ENCODE measurements at places on chromosomes 1 and 21. TPM values are rescaled to one million over a fixed set of nuclear protein-coding genes. Genes with fewer than 3 reads are reported as not detected.

The WDR47 gene
- total RNA-seq, result 19.1 TPM

The PLEKHN1 gene
- 1.8 TPM for total RNA-seq

The GFI1 gene
- total RNA-seq, result 3.0 TPM

The SELE gene
- 0.95 TPM for total RNA-seq

The HSPA13 gene
- total RNA-seq, result 12.0 TPM

DNA sequence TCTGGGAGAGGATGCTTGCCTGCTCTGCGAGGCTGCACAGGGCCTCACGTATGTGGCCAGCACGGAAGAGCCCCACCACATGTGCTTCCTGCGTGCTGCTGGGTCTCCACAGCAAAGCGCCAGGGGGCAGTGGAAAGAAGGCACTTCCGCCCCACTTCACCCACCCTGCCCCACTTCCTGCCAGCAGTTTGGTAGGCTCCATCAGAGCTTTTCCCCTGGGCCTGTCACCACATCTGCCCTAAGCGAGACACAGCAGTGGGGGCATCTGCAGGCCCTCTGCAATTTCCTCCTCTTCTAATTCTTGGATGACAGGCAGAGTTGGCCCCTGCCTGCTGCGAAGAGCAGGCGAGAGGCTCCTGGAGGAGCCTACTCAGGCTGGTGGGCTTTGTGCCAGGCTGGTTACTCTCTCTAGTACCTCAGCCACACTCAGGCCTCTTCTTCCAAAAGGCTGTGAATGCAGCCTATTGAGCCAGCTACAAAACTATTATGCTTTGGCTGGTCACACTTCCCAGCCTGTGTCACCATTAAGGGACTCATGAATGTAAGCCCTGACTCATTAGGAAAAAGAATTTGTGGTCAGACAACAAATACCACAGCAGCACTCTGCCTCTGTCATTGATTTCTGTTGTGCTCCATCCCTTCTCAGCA, 25.0 kb downstream of the CD244 start:
- peak; percentile 56 for DNase-seq

GRCh38 chr1:38941093-38941492, 537 bp downstream of the RHBDL2 start:
- DNase-seq, result no peak

- no peak for DNase-seq
Measured at GRCh38 chr1:151822404-151822803, 9.2 kb downstream of the RORC start.

DNA sequence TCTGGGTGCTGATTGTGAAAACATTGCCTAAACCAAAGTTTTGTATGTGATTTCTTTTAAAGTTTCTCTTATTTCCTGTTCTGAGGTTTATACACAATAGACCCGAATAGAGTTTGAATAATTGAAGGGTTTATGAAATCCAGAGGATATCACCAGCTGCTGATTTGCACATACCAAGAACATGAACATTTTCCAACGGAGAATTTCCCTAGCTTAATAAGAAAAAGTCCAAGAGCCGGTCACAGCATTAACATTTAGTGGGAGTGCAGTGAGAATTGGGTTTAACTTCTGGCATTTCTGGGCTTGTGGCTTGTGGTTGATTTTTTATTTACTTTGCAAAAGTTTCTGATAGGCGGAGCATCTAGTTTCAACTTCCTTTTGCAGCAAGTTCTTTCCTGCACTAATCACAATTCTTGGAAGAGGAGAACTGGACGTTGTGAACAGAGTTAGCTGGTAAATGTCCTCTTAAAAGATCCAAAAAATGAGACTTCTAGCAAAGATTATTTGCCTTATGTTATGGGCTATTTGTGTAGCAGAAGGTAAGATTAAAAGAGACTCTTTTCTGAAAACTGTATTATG, at the start of gene CFH:
TSS of gene CFH (plus strand) at position 407 of the 579 bp plus-strand sequence. CDS start at position 482, 75 bp downstream.
- peak; percentile 25 for DNase-seq

- DNase-seq, result no peak
Measured at GRCh38 chr1:213245260-213245910, 194.3 kb downstream of the RPS6KC1 start.

- no peak for DNase-seq
Measured at GRCh38 chr1:12595757-12596006, 22.3 kb downstream of the DHRS3 start.

DNA sequence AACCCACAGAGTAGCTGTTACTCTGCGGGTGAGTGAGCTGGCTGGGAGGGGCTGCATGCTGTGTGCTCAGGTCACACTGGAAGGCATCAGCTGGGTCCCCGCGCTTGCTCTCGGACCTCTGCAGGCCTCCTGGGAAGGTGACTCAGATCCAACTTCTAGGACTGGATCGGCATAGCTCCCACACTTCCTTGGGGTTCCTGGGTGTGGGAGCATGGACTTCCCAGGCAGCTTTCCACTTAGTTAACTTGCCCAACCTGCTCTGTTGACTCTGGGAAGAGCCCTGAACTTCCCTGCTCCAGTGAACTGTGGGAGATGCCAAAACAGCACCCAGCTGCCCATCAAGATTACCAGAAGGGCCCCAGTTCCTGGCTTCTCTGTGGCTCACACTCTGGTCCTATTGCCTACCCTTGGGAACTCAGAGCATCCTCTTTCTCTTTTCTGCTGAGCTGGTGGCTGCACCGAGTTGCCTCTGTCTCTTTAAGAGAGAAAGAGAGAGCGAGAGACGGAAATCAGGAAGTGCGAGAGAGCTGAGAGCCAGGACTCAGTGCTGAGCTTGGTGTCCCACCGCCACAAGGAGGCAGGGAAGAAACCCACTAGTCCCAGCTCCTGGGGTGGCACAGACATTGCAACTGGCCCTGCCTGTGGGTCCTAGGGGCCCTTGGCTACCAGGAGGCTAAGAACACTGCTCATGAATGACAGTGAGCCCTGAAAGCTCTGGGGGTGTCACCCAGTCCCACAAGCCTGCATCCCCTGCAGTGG, at the start of gene IKBKE:
TSS of gene IKBKE (plus strand) at position 544 of the 759 bp plus-strand sequence. CDS start 2,752 bp downstream, outside the sequence.
- DNase-seq, result peak; percentile 55

DNA sequence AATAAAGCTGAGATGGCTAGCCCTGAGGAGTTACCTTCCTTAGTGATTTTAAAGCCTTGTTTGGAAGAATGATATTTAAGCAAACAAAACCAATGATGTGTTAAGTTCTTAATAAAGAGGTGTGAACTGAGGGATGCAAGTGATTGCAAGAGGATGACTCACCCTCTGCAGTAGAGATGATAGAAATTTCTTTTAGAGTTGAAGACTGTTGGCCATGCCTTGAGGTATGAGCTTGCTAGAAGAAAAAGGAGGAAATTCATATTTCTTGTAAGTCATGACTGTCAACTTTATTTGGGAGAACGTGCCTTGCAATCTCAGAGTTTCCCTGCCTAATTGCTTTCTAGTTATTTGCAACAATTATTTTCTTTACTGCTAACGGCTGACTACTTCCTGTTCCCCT, 94.7 kb downstream of the PLA2G4A start:
- DNase-seq, result no peak

DNA sequence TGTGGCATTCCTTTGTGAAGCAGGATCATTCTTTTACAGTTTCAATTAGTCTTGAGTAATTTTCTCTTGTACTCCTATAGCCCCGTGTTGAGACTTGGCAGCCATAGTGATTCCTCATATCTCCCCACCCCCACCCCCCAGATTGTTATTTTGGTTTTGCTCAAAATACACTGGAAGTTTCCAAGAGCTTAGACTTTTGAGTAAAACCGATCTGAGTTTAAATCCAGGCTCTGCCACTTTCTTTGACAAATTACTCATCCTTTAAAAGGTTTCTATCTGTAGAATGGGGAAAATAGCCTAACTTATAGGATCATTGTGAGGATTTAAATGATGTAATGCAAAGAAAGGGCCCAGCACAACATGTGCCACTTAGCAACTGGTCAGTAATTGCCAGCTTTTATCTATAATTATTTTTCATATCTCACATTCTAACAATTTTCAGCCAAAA, 53.1 kb upstream of the RC3H1 start:
- DNase-seq, result no peak

GRCh38 chr1:80059940-80060339, 1053.4 kb upstream of the ADGRL4 start:
- DNase-seq, result no peak

DNA sequence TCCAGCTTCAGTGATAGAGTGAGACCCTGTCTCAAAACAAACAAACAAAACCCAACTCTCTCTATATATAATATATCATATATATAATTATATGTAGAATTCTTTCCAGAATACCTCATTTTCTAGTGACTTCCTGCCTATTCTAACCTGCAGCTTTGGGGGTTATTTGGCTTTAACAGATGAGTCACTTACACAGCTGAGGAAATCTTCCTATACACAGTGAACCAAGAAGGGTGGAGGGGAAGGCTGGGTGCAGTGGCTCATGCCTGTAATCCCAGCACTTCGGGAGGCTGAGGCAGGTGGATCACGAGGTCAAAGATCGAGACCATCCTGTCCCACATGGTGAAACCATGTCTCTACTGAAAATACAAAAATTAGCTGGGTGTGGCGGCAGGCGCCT, 9.2 kb downstream of the RAB29 start:
- no peak for DNase-seq

DNA sequence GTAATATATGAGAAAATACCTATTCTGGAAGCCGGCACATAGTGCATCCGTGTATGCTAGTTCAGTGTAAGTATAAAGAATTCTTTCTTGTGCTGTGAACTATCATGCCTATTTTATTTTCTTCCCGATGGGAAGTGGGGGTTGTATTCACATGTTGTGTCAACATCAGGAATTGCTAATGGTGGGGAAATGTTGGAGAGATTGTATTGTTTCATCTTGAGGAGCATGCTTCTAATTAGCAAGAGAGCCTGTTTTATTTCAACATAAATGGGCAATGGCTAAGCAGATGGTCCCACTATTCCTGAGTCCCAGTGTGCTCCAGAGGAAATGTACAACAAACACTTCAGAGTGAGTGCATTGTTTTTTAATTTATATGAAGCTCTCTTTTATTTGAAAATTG, 485.2 kb downstream of the PLPP3 start:
- no peak for DNase-seq

GRCh38 chr1:65289449-65289848, 19.9 kb upstream of the DNAJC6 start:
- no peak for DNase-seq

DNA sequence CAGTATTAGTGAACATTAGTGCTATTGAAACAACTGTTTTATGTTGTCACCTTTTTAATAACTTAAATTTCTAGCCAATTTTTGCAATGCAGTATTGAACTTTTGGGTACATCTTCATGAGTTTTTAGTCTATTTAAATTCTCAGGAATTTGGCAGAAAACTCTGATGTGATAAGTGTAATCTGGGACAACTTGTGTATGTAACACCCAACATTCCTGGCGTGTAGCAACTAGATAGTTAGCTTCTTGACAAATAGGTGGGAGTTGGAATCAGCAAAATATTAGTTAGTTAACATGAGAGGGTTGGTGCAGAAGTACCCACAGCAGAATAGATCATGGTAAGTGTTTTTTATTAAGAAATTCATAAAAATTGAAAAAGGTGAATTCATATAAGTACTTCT, 111.6 kb downstream of the ITSN1 start:
- no peak for DNase-seq

DNA sequence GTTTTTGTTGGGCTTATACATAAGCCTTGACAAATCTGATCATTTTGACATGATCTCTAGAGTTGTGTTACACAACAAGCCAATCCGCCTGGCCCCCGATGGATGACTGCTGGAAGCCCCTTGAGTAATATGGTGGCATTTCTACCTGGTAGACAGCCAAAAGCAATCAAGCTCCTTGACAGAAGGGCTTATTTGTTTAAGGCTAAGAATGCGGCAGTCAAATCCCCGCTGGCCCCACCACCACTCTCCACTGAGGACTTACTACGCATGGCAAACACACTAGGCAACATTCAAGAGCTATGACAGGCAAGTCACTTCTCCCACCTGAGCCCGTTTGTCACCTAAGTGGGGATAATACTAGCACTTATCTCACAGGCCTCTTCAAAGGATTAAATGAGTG, 33.4 kb upstream of the C1orf198 start:
- DNase-seq, result no peak

GRCh38 chr1:161497961-161498360, 7.3 kb upstream of the FCGR2A start:
- DNase-seq, result no peak
